Kidney epithelial cell (primary cell): ENCODE measurements at places on chromosomes 5 and 9. TPM values are rescaled to one million over a fixed set of nuclear protein-coding genes. Genes with fewer than 3 reads are reported as not detected.
A peak's percentile ranks its signal among the peaks of the same experiment; 100 is the strongest.

DNA sequence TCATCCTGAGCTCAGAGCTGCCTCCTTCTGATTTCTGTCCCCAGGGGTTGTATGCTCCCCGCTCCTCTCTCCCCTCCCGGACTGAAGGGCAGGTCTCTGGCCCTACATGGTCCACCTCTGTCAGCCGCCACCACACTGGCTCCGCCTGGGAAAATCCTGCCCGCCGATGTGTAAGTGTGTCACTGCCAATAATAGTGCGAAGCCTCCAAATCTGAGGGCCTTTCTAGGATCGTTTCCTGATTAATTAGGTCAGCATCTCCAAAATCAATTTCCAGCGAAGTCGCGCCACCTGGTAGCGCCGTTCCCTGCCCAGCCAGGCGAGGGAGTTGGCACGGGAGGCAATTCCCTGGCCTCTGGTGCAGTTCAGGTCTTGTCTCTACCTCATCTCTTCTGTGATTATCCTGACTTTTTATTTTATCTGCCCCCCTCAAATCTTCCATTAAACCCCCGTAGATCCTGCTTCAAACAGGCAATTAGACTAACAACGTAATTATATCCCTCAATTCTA, 73.5 kb downstream of the ZNF618 start:
- DNase-seq, result no peak

GABRA1 gene
- not detected in 2 replicates for total RNA-seq

DNA sequence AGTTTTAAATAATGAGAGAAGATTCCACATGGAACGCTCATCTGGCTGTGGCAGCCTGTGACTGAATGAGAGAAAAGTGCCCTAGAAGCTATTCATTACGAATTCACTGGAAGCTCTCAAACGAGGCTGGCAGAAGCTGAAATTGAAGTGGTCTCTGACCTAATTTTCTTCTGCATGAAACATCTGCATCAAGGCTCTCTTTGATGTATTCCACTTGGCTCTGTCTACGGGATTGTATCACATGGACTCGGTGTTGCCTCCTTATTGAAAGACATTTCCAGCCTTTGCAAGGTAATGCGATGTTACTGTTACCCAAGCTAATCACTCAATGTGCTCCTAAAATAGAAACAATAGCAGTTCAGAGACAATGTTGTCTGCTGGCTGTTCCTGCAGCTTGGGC, 246.9 kb upstream of the ZNF462 start:
- DNase-seq, result no peak

FGD3 gene
- 0.41 and 0.46 TPM in 2 replicates for total RNA-seq

DNA sequence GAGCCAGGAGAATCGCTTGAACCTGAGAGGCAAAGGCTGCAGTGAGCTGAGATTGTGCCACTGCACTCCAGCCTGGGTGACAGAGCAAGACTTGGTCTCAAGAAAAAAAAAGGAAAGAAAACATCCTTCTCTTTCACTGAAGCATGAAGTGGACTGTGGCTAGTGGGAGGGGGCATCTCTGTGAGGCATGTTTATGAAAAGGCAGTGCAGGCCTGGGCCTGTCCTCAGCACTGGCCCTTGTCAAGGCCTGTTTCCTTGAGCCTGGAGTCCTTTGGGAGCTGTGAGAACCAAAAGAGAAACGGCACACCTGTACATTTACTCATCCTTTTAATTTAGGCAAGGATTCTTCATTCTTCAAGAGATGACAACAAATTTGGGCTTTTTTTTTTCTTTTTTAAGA, 18.3 kb upstream of the FUBP3 start:
- peak; percentile 31 for DNase-seq

GRCh38 chr9:97979788-97980478, 3.2 kb upstream of the ANP32B start:
- DNase-seq, result no peak

PCDHB2 gene
- total RNA-seq, result 5.7 and 5.8 TPM in 2 replicates

PTPRD gene
- 18.8 and 25.8 TPM in 2 replicates for total RNA-seq

DNA sequence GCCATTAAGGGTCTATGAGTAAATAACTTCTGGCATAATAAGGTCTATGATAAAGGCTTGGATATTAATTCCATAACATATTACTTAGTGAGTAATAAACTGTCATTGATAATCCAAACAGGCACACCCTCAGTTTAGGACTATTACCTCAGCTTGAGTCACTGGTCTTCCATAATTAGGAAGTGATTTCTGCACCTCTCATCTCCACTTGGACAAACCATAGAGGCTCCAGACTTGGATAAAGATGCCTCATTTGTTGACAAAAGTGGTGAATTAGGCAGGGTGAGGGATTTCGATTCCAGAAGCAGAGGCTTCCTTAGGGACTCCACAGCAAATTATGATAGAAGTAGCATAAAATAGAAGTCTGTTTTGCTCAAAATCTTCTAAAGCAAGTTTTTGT, 127.5 kb upstream of the MTAP start:
- DNase-seq, result no peak

DNA sequence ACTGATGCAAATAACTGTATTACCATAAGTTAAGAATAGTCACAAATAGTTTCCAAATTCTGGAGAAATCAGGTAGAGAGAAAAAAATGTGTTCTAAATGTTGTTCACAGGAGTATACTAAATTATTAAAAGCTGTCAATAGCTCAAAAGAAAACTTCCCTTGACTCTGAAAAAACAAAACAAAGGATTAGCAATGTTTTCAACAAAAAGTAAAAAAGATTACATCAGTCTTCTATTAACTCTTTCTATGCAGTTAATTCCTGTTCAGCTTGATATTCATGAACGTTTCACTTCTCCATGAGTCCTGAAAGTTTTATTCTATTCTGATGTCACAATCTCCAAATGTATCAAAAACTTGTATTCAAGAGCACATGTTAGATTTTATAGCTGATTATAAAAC, 9.5 kb upstream of the CLTB start:
- DNase-seq, result no peak

DNA sequence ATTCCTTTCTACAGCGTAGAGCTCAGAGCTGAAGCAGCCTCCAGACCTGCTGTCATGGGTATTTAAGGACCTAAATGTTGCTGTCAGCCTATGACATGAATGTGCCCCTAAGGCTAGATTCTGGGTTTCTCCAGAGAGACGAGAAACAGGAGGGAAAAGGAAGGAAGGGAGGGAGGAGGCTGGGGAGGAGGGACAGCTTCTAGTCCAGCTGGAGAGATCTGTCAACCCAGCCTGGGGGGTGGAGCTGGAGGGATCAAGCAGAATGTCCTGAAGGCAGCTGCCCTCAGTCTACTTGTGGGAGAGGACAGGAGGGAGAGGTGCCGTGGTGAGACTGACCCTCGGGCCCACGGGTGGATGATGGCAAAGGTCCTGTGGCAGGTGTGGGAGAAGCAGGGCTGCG, 1.1 kb upstream of the DBH start:
- no peak for DNase-seq

DNA sequence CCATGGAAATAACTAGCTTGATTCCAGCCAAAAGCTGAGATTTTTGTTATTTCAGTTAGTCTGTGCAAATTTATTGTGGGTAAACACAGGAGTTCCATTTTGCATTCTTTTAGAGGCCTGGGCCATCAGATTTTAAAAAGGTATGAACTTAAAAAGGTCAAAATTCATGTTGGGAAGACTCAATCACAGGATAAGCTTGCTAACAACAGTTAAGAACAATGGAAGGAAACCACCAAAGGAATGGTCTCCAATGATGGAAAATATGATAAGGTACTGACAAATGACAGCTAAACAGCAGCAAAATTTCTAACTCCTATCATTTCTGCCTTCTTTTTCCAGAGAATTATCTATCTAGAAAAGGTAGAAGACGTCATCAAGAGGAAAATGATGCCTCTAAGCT, 16.0 kb downstream of the ABITRAM start:
- DNase-seq, result no peak

DNA sequence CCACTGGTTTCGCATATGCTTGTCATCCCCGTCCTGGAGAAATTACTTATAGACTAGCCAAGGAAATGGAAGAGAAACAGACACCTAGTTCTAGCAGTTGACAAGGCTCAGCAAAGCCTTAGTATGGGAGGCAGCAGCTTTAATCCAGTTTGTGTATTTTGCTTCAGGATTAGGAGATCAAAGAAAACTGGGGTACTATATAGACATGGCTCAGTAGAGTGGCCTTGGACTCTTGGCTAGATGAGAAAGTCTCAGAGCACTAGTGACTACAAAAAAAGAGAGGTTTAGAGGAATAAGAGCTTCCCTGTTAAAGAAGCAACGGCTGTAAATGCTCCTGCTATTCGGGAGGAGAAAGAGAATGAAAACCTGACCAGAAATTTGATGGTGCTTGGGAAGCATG, 349.1 kb downstream of the CTNND2 start:
- DNase-seq, result no peak
